ENCODE measurements at places on chromosomes 12 and 14. TPM values are rescaled to one million over a fixed set of nuclear protein-coding genes. Genes with fewer than 3 reads are reported as not detected.

The TBX3 gene
- 0.88 TPM for polyA plus RNA-seq

The IQSEC3 gene
- polyA plus RNA-seq, result 30.1 TPM

The CCDC88C gene
- polyA plus RNA-seq, result 0.17 TPM

The ZC3H14 gene
- 45.2 TPM for polyA plus RNA-seq

The ATL1 gene
- 204 TPM for polyA plus RNA-seq

The RXYLT1 gene
- polyA plus RNA-seq, result 17.0 TPM

The ESR2 gene
- polyA plus RNA-seq, result 0.09 TPM

The GATC gene
- 8.5 TPM for polyA plus RNA-seq

The MAP4K5 gene
- polyA plus RNA-seq, result 25.3 TPM

The CLEC7A gene
- polyA plus RNA-seq, result not detected

The CEBPE gene
- polyA plus RNA-seq, result not detected

The PLEKHA5 gene
- 29.6 TPM for polyA plus RNA-seq

The POTEG gene
- polyA plus RNA-seq, result not detected

The RD3L gene
- polyA plus RNA-seq, result 3.6 TPM

The RBP5 gene
- 1.4 TPM for polyA plus RNA-seq

The TMEM116 gene
- 30.0 TPM for polyA plus RNA-seq

The COQ5 gene
- 18.9 TPM for polyA plus RNA-seq

The WNT5B gene
- polyA plus RNA-seq, result not detected

The AVPR1A gene
- polyA plus RNA-seq, result not detected

The HOXC6 gene
- polyA plus RNA-seq, result not detected

The GSKIP gene
- polyA plus RNA-seq, result 184 TPM

The KRT75 gene
- not detected for polyA plus RNA-seq

The GMFB gene
- 46.7 TPM for polyA plus RNA-seq

The CFAP251 gene
- 3.4 TPM for polyA plus RNA-seq

The CPNE6 gene
- 30.4 TPM for polyA plus RNA-seq

The DCN gene
- polyA plus RNA-seq, result 5.3 TPM

The IPO8 gene
- polyA plus RNA-seq, result 9.0 TPM

The SIRT4 gene
- polyA plus RNA-seq, result 6.4 TPM

The MPHOSPH9 gene
- polyA plus RNA-seq, result 12.4 TPM

The TTC9 gene
- 1.1 TPM for polyA plus RNA-seq

The RAD9B gene
- polyA plus RNA-seq, result not detected

The CCDC175 gene
- polyA plus RNA-seq, result 5.4 TPM

The NXPH4 gene
- not detected for polyA plus RNA-seq

The SLC38A2 gene
- polyA plus RNA-seq, result 31.7 TPM

The CCNB1IP1 gene
- 14.0 TPM for polyA plus RNA-seq

The CCND2 gene
- 110 TPM for polyA plus RNA-seq

The TTC5 gene
- 17.5 TPM for polyA plus RNA-seq

The APOLD1 gene
- 1.4 TPM for polyA plus RNA-seq

The TC2N gene
- not detected for polyA plus RNA-seq

The KRT3 gene
- polyA plus RNA-seq, result not detected

The ARMH4 gene
- polyA plus RNA-seq, result 177 TPM

The RNF41 gene
- 12.4 TPM for polyA plus RNA-seq

The SLC10A1 gene
- 0.23 TPM for polyA plus RNA-seq

The LUM gene
- polyA plus RNA-seq, result not detected

The BEST3 gene
- not detected for polyA plus RNA-seq

The C14orf39 gene
- polyA plus RNA-seq, result not detected

The GPR84 gene
- not detected for polyA plus RNA-seq

The SRGAP1 gene
- polyA plus RNA-seq, result 40.7 TPM

The PLA2G1B gene
- polyA plus RNA-seq, result not detected

The DAO gene
- polyA plus RNA-seq, result 35.5 TPM

The ERP27 gene
- not detected for polyA plus RNA-seq

The RTL1 gene
- polyA plus RNA-seq, result not detected

The LALBA gene
- not detected for polyA plus RNA-seq

The CTSG gene
- polyA plus RNA-seq, result not detected

The NRL gene
- polyA plus RNA-seq, result not detected

The LGR5 gene
- not detected for polyA plus RNA-seq

The ART4 gene
- not detected for polyA plus RNA-seq

The OASL gene
- polyA plus RNA-seq, result not detected

Data from Purkinje cell (primary cell).